Pancreas (tissue), 10 donors: ENCODE measurements at places on chromosomes 3 and 15. TPM values are rescaled to one million over a fixed set of nuclear protein-coding genes. Genes with fewer than 3 reads are reported as not detected.

TNFSF10 gene
- 32.9 TPM for total RNA-seq

TGM5 gene
- total RNA-seq, result not detected

GRCh38 chr15:60541481-60542299 is 62.7 kb upstream of the ICE2 start:
- no peak for DNase-seq

AHSG gene
- not detected for total RNA-seq

SGO1 gene
- 0.19 TPM for total RNA-seq

DNA sequence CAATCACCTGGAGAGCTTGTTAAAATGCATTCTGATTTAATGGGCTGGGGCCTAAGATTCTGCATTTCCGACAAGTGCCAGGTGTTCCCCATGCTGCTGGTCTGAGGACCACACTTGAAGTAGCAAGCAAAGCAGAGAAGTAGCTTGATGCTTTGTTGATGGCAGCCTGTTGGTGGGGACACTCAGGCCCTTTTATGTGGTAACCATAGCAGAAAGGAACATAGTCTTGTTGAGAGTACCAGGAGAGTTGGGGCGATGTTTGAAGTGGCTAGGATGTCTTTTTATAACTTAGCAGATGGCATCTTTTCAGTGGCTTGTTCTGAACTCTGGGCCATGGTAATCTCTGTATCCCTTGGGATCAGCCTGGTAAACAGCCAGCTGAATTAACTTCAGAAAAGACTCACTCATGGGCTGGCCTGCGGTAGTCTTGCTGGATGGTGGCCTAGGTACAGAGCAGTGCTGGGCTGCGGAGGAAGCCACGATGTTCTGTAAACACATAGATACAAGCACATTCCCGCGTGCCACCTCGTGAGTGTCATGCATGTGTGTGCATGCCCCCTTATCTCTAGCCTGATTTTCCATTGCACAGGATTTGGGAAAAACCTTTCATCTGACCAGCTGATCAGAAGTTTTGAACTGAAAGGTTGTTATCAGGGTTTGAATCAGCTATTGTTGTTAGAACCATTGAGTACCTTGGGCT is 292.4 kb upstream of the LRRFIP2 start:
- no peak for DNase-seq

GRCh38 chr3:46649436-46649835 is 37.1 kb downstream of the FAM240A start:
- no peak for DNase-seq

ALDH1A3 gene
- total RNA-seq, result 8.8 TPM
